ENCODE measurements at places on chromosomes 6 and 20.

DNA sequence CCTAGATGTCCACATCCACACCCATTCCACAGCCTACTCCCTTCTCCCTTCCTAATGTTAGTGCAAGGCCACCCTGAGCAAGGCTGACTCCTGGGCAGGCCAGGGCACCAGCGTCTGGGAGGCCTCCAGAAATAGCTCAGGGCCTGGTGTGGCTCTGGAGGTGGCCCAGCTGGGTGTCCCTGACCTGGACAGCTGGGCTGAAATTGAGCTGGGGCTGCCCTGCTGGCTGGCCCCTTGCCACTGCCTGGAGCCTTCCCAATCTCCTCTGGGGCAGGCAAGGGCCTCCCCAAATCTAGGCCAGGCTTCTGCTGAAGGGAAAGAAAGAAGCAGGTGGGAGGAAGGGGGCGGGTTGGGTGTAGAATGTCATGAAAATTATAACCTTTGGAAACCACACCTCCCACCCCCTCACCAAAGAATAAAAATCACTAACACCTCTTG, 2.1 kb downstream of the FAM110A start:
- no peak for DNase-seq

GRCh38 chr6:37393381-37393929, 39.6 kb upstream of the CMTR1 start:
- no peak for DNase-seq

DNA sequence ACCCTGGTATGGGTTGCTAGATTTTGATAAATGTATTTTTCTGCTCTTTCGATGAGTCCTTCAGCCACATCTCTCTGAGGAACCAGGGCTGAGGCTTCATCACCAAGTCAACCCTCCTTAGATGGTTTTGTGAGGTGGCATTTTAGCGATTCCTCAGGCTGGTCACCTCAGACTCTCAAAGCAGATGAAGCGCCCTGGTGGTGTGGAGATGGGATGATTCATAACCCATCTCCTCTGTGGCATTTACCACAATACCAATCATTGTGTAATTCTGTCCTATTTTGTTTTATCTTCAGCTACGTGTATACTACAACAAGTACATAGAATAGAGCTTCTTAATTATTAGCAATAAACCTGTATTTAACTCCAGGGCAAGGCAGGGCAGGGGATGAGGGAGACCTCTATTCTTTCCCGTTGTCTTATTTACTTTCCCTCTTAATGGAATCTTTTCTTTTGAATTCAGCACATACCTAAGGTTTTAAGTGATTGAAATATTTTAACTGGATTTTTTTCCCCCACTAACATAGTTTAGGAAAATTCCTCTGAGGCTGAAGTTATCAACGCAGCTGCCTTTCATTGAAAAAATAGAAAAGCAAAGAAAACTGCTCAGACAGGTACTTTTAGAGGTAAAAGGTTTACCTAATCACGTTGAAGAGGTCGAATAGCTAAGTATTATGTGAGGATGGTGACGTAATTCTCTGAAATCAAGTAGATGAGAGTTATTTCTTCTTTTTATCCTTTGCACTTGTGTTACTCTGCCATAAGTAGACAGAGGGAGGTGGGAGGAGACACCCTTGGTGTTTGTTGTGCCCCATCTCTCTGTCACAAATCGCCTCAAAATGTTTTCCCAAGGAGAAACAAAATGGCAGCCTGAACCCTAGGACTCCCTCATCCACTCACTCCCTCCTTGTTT, 57.4 kb upstream of the EDN3 start:
- no peak for DNase-seq

GRCh38 chr6:105900125-105900937, 185.8 kb upstream of the PRDM1 start:
- peak; percentile 34 for DNase-seq

DNA sequence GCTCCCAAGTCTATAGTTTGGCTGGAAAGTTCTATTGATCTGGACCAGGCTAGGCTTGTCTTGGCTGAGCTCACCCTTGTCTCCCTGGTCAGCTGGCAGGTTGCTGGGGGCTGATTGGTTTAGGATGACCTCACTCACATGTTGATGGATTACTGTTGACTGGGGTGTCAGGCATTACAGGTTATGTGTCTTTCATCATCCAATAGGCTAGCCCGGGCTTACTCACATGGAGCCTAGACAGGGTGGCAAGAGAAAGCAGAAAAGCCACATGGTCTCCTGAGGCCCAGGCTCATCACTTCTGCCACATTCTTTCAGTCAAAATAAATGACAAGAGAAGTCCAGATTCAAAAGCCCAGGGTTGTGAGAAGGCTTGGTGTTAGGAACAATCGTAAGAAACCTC, 103.5 kb downstream of the BFSP1 start:
- no peak for DNase-seq

DNA sequence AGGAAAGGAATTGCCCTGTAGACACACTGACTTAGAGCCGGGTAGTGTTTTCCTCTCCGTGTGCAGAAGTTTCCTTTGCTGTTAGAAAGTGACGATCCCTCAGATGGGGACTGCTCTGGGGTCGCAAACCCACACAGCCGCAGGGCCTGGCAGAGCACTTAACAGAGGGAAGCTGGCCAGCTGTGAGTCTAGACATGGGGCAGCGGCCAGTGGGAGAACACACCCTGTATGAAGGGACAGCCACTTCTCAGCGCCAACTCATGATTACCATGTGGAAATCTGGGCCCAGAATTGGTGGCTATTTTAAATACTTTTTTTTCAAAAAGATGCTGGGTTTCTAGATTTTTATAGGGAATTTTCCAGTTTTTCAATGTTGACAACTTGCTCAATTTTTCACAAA, 39.4 kb downstream of the SLC9A8 start:
- DNase-seq: no peak

DNA sequence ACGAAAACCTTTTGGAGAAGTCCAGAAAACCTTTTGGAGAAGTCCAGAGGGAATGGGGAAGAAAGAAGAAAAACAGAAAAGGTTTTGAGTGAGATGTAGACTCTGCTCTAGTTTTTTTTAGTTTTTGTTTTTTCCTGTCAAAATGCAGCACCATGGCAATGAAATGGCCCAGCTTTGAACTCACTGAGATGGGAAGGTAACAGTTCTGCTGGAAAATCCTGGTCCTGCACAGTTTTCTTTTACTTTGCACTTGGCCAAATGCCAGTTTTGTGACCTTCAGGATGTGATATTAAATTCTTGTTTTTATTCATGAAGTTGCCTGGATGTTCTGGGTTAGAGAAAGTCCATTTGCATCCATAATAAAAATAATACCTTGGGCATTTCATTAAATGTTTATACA, 145.7 kb downstream of the CFAP61 start:
- no peak for DNase-seq

DNA sequence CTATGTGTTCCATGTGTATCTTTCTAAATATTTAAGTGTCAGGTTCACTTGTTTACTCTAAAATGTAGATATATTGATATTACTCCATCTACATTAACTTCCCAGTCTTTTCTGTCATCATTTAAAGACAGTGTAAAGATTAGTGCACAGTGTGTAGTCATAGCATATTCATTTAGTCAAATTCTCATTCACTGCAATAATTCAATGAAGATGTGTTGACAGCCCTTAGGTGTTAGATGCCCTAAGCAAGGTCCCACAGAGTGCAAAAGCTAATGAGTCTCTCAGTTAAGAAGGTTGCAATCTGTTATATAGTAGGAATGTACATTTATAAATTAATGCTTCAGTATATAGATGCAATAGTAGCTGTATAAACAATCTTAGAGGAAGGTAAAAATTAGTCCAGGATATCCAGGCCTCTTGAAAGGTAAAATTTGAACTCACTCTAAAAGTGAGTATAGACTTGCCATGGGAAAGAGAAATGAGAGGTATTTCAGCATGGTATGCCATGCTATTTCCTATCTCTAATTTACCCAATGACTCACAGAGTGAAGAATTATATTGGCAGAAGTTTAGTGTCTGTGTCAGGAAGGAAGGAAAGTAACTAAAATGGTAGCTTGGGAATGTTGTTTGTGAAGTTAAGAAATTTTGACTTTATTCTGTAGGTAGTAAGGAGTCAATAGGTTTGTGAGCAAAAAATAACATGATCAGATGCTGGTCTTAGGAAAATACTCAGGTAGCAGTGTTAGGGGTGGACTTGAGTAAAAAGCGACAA, 969.9 kb upstream of the CITED2 start:
- DNase-seq: peak; percentile 16

DNA sequence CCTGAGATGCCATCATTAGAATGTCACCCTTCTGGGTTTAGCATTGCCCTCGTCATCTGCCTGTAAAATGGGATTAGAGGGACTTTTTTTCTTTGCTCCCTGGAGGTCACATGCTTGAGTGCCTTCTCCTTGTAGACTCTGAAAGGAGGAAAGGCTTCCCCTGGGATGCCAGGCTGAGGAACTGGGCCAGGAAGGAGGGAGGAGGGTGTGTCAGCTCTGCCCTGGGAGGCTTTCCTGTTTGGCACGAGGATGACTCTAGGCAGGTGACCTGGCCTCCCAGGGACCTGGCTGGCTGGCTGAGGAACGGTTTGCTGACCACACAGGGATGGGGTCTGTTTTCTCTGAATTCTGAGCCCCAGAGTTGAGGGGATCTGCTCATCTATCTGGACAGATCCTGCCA, 137.9 kb upstream of the RNF24 start:
- no peak for DNase-seq

GRCh38 chr6:129491436-129491835, 218.5 kb downstream of the ARHGAP18 start:
- DNase-seq: no peak

- peak; percentile 39 for DNase-seq
Observed at GRCh38 chr6:15297895-15298590, 52.2 kb downstream of the JARID2 start.

- DNase-seq: no peak
Observed at GRCh38 chr6:44618371-44618770, 230.9 kb downstream of the CDC5L start.

- DNase-seq: peak; percentile 22
Observed at GRCh38 chr20:8656335-8656734, 412.6 kb upstream of the PLCB4 start.

DNA sequence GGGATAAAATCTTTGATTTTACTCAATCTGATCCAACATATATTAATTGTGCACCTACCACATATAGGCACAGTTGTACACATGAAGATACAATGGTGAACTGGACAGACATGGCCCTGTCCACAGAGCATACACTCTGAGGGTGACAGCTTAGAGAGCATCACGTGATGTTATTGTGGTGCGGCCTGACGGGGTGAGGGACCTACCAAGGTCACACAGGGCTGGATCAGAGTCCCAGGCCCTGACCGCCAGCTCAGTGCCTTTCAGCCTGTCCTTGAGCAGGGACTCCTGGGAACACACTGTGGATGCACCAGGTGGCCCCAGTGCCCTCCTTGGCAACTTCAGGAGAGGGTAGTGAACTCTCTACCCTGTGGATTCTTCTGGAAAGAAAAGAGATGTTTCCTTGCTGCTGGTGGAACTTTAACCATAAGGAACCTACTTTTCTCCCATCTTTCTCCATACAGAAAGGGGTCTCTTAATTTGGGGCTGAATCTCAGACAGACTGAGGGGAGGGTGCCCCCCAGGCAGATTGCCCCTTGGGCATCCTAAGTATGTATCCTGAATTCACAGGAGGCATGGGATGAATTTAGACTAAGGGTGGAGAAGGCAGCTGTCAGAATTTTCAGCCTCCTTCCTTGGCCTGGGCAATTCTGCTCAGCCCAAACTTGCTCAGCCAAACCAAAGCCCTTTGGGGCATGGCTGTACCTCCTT, 26.5 kb downstream of the PCK1 start:
- no peak for DNase-seq

GRCh38 chr6:118905851-118906250, 11.9 kb downstream of the ASF1A start:
- no peak for DNase-seq

GRCh38 chr6:25311331-25311840, 32.2 kb downstream of the CARMIL1 start:
- peak; percentile 63 for DNase-seq

DNA sequence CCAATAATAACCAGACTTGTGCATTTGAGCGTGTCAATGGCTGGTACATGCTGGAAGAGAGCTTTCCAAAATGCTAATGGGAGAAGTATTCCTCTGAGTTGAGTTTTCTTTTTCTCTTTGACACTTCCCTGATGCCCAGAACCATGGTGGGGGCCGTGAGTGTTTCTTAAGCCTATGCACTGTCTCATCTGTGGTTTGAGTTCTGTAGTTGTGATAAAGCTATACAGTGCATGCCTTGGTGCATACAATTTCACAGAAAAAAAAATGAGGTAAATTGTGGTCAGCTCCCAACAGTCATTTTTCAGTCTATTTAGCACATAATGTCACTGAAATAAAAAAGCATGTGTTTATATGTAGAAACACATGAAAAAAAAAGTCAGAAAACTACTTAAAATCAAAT, 204.8 kb downstream of the HDGFL1 start:
- DNase-seq: no peak

GRCh38 chr6:34053721-34054120, 92.2 kb downstream of the GRM4 start:
- DNase-seq: peak; percentile 75

DNA sequence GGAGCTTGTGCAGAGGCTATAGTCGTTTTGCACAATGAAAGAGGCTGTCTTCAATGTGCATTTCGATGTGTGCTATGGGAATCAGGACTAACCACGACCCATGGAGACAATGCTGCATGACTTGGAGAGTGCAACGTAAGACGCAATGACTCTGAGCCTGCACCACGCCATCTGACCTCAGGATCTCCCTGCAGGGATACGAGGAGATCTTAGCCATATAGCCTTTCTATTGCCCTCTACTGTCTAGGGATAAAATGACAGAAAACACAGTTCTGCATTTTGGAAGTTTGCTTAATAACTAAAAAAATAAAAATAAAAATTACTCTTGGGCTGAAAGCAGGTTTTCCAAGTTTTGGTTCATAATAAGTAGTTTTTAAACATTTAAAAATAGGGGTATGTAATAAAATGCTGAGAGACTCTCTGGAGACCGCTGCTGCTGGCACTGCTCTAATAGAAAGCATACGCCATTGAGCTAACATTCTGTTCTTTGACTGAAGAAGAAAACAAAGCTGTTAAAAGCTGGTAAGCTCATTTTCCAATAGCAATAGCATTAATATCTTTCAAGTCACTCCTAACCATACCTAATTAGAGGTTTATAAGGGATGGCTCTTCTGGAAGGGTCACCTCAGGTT, 87.2 kb downstream of the PDE7B start:
- DNase-seq: peak; percentile 60

- no peak for DNase-seq
Observed at GRCh38 chr6:143224516-143224915, 163.8 kb downstream of the AIG1 start.

- DNase-seq: no peak
Observed at GRCh38 chr6:41571021-41571780, 25.0 kb downstream of the FOXP4 start.

DNA sequence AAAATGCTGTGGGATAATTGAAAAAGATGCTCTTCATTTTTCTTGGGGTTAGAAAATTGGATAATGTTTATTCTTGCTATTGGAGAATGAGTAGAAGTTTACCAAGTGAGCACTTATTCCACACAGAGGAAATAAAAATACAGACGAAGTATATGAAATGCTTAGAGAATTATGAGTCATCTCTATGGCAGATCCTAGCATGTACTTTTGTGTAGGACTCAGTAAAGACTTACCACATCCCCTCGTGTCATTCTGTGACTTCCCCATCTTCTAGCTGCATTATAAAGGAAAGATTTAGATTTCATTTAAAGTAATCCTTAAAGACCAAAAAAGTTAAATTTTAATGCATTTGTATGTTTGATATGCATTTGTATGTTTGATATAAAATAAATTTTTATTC, 685.6 kb downstream of the TBC1D32 start:
- DNase-seq: no peak

GRCh38 chr6:53119349-53119748, 29.3 kb downstream of the GCM1 start:
- no peak for DNase-seq

All from mesendoderm (in vitro differentiated cells).